ENCODE measurements at places on chromosomes 13 and 19.

DNA sequence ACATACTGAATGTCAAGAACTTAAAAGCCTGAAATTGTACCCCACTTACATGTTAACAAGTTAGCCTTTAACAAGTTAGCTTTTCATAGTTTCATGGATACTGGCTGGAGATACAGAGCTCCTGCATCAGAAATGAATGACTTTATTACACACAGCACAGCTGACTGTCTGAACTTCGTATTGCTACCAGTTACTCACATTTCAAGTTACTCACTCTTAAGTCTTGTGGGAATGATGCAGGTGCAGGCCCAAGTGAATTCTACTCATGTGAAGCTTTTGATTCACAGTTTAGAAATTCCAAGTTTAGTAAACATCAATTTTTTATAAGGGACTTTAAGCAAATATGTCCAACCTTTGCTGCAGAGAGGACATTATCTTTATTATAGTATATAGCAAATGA, 762.2 kb upstream of the PRR20A start:
- no peak for DNase-seq

DNA sequence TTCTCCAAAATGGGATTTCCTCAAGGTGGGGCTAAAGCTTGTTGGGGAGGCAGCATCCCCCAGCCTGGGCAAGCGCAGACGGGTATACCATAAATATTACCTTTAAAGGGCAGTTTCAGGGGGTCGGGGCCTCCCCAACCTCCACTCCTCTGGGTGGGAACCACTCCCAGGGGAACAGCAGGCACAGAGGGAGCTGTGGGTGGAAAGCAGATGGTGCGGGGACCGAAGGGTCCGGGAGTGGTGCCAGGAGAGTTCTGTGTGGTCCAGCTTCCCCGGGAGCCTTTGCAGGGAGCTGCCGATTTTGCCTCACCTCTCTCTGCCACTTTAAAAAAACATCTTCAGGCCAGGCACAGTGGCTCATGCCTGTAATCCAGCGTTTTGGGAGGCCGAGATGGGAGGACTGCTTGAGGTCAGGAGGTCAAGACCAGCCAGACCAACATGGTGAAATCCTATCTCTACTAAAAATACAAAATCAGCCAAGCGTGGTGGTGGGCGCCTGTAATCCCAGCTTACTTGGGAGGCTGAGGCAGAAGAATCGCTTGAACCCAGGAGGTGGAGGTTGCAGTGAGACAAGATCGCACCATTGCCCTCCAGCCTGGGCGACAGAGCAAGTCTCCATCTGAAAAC, 5.5 kb downstream of the MAST3 start:
- DNase-seq, result no peak

GRCh38 chr13:67833564-67833963, 603.4 kb upstream of the PCDH9 start:
- DNase-seq, result no peak

DNA sequence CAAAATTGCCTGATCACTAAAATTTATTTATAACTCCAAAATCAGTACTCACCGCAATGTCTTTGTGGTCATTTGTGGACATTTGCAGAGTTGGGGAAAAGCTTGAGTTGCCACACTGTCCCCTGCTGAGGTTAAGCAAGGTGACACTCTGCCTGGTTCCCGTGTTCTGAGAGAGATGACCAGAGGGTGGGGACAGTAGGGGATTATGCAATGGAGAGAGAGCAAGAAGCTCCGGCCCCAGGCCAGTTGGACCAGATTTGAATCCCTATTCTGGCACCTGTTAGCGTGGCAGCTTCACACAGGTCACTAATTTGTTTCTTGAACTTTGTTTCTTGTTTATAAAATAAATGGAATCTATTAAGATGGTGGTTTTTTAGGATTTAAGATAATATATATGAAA, 17.8 kb downstream of the ERCC5 start:
- no peak for DNase-seq

GRCh38 chr13:112204346-112205327, 137.7 kb downstream of the SOX1 start:
- no peak for DNase-seq

GRCh38 chr19:51440846-51441409, 17.3 kb downstream of the SIGLEC8 start:
- DNase-seq, result no peak

DNA sequence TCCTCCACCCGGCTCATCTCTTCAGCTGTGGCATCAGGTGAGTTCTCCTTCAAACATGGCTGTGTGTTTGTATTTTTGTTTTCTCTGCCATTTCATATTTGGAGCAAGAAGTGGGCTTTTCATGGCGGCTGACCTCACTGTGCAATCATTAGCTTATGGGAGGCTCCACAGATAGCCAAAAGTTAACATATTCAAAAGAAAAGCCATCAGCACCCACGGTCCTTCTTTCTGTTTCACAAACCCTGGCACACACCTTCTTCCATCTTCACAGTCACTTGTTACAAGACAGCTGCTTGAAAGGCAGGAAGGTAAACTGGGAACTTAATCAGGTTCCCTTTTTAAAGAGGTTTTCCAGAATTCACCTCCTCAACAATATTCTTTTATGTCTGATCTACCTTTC, 69.3 kb upstream of the ATP12A start:
- DNase-seq, result no peak

GRCh38 chr13:98353750-98354149, 176.7 kb upstream of the RNF113B start:
- DNase-seq, result no peak

DNA sequence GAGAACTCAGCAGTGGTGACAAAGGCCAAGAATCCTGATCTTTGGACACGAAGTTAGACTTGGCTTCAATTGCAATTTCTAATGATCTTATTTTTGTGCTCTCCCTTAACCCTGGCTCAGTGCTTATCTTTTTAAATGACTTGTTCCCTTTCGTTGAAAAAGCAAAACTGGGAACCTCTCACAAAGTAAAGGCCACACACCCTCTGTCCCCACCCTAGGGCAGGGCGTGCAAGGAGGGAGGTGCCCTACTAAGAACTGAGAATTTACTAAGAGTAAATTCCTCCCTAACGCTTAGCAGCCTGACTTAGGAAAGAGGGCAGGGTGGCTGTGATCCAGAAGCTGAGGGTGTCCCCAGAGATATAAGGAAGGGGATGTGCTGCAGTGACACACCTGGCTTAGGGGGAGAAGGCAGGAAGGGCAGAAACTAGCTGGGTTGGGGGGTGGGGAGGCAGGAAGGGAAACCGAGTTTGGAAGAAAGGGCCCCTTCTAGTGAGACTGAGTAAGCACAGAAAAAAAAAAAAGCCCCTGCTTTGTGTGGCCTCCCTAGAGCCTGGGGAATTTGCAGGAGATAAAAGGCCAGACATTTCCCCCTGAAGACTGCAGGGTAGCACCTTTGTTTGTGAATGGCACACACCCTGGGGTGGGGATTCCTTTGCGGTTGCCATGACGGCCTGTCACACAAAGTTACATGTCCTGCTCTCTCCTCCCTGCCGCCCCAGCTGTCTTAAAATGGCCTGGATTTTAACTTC, 435.1 kb downstream of the EFNB2 start:
- no peak for DNase-seq

GRCh38 chr13:111604097-111604496, 283.7 kb downstream of the TEX29 start:
- DNase-seq, result no peak

- DNase-seq, result no peak
Observed at GRCh38 chr19:10219678-10220077, 11.5 kb downstream of the S1PR2 start.

GRCh38 chr13:36526897-36527296, 94.6 kb downstream of the CCNA1 start:
- no peak for DNase-seq

DNA sequence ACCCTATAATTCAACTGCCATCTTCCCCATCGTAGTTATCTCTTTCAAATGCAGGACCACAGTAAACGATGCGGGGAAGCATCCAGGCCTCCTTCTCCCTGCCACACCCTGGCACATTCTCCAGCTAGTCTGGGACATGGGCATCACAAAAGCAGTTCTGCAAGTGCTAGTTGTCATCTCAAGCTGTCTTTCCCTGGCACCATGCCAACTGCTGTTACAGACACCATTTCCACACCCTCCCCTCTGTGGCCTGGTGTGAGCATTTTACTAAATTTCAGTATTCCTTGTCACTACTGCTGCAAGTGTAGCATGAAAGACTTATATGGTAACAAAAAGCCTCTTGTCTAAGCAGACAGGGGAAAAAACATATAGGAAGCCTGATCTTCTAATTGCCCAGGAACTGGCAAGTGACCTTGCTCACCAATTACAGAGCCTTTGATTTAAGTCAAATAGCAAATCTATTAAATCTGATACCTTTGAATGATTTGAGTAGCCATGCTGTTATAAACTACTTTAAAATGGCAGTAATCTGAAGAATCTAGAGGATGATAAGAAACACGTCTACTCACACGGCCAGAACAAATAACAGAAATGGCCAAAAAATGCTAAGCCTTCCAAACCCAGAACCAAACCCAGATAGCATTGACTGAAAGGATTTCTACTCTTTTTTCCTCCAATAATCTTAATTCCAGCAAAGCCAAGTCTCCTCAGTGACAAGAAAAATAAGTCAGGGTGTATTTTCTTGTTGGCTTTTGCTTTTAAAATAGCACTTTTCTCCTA, 179.0 kb downstream of the NUFIP1 start:
- no peak for DNase-seq

DNA sequence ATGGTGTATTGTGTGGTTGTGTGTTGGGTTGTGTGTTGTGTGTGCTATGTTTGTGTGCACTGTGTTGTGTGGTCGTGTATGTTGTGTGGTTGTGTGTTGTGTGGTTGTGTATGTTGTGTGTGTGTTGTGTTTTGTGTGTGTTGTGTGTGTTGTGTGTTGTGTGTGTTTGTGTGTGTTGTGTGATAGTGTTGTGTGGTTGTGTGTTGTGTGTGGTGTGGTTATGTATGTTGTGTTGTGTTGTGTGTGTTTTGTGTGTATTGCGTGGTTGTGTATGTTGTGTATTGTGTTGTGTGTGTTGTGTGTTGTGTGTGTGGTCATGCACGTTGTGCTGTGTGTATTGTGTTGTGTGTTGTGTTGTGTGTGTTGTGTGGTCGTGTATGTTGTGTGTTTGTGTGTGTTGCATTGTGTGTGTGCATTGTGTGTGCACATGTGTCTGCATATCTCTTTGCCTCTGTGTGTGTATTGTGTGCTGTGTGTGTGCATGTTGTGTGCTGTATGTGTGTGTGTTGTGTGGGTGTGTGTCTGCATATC, 2.9 kb downstream of the C3 start:
- no peak for DNase-seq

DNA sequence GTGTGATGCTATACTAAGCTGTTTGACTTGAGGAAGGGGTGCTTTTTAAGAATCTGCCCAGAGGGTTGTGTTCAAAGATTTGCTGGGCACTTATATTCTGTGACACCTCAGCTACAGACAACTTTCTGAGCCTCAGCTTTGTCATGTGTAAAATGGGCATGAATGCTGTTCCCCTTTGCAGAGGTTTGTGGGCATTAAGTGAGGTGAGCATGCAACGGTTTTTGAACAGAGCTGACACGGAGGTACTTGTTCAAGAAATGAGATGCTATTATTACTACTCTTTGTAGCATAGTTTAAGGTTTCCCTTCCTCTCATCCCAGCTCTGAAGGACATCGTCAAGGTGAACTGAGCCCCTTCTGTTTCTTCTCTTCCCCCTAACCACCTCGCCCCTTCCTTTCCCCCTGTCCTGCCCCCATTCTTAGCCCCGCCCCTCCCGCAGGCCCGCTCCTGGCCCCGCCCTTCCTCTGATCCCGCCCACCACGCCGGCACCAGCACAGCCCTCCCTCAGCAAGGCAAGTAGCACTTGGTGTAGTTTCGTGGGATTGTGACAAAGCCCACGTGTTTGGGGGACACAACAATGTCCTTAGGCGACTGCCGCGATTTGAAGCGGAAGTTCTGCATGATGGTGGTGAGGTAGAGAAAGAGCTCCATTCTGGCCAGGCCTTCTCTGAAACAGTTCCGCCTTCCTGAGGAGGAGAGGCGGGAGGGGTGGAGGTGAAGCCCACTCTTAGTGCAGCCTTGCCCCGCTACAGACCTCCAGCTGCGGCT, 26.1 kb upstream of the CYP2A7 start:
- DNase-seq, result no peak

Data from vagina (tissue), 2 donors.